NCI-H2081 treated with DMSO at 0.1 percent for 48 hours (cell line): ENCODE measurements at places on chromosomes 7 and 10.
A peak's percentile ranks its signal among the peaks of the same experiment; 100 is the strongest.

- no peak for DNase-seq
Measured at GRCh38 chr10:33120700-33121099, 162.7 kb upstream of the ITGB1 start.

GRCh38 chr10:73262105-73262730 lies 9.8 kb upstream of the MRPS16 start:
- DNase-seq = no peak

- DNase-seq = no peak
Measured at GRCh38 chr7:106721816-106722785, 61.1 kb upstream of the CCDC71L start.

- DNase-seq = no peak
Measured at GRCh38 chr7:2598154-2598823, 33.5 kb upstream of the TTYH3 start.

DNA sequence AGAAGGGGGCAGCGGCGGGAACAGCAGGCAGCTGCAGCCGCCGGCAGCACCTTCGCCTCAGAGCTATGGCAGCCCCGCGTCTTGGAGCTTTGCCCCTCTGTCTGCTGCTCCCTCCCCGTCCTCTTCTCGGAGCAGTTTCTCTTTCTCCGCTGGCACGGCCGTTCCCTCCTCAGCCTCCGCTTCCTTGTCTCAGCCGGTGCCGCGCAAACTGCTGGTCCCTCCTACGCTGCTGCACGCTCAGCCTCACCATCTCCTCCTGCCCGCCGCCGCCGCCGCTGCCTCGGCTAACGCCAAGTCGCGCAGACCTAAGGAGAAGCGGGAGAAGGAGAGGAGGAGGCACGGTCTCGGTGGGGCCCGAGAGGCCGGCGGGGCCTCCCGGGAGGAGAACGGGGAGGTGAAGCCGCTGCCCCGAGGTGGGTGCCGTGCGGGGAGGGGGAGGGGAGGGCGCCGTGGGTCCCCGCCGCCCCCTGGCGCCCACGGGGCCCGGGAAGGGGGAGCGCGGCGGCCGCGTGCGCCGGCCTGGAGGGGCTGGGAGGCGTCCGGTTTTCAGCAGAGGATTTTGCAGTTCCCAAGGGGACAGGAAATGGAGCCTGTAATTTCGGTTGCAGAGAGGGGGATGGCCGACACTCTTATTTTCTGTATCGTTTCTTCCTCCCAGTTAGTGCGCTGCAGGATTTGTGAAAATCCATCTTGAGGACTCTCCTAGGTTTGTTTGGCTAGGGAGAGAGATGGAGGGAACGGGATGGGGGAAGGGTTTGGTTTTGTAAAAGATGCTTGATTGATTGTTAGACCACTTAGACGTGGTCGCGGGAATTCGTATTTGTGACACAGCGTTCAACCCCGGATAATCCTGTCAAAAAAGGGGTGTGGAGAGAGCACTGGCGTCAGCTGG lies 630 bp downstream of the RSBN1L start:
- DNase-seq = peak; percentile 39

- DNase-seq = no peak
Measured at GRCh38 chr10:70592186-70592735, 10.3 kb downstream of the PRF1 start.

DNA sequence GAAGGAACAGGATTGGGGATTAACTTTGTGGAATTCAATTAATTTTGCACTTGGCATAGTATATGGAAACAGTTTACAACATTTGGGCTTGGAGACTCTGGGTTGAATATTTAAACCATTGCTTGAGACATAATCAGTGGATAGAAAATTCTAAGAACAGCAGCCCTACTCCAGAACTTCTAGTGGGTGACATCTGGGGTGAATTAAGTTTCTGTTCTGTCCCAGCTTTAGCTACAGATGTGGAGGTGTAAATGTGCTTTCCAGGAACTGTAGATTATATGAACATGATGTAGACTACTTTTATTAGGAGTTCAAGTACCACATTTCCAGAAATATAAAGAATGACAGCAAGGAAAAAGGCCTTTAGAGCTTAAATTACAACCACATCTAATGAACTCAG lies 51.9 kb upstream of the SKAP2 start:
- DNase-seq = no peak

DNA sequence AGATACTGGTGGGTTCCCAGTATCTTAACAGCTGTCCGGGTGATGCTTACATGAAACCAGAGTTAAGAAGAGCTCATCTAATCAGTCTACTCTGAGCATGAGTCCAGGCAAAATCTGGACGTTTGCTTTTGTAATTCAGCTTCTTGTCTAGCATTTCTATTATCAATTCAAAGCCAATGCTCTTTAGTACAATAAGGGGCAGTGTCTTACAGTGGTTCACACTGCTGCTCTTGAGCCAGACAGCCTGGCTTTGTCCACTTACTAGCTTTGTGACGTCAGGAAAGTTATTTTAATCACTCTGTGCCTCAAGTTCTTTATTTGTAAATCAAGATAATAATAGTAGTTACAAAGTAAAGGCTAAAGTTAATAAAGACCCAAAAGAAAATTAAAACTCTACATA lies 227.3 kb upstream of the TCF7L2 start:
- no peak for DNase-seq

DNA sequence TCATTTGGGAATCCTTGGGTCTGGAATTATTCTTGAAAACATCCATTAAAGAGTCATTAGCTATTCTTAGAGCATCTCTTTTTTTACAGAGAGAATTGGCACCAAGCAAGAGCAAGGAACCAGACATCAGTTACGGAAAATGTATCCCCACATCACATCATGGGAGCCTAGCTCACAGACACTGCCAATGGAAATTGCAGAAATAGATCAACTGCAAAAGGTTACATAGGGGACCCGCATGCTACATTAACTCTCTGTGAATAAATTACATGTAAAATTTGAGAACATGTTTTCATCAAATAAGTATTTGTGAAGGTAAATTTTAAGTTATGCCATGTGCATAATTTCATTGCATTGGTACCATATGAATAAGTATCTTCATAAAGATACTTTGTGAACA lies 224.8 kb downstream of the ZNF248 start:
- no peak for DNase-seq
